Epithelial cell of alveolus of lung (primary cell): ENCODE measurements at places on chromosomes 13 and 19. TPM values are rescaled to one million over a fixed set of nuclear protein-coding genes. Genes with fewer than 3 reads are reported as not detected.

TMEM238 gene
- 0.39 TPM in 1 of 2 replicates, not detected in the other for total RNA-seq

ZNF221 gene
- total RNA-seq = 2.6 and 15.8 TPM in 2 replicates

CLDND2 gene
- total RNA-seq = not detected in 2 replicates

F10 gene
- total RNA-seq = 12.8 and 29.5 TPM in 2 replicates

NCAN gene
- 0.08 TPM in 1 of 2 replicates, not detected in the other for total RNA-seq

DENND1C gene
- total RNA-seq = not detected in 2 replicates

SLAIN1 gene
- 0.88 and 0.91 TPM in 2 replicates for total RNA-seq
